Gastrocnemius medialis (tissue), 4 donors: ENCODE measurements at places on chromosomes 11 and 22. TPM values are rescaled to one million over a fixed set of nuclear protein-coding genes. Genes with fewer than 3 reads are reported as not detected.

DNA sequence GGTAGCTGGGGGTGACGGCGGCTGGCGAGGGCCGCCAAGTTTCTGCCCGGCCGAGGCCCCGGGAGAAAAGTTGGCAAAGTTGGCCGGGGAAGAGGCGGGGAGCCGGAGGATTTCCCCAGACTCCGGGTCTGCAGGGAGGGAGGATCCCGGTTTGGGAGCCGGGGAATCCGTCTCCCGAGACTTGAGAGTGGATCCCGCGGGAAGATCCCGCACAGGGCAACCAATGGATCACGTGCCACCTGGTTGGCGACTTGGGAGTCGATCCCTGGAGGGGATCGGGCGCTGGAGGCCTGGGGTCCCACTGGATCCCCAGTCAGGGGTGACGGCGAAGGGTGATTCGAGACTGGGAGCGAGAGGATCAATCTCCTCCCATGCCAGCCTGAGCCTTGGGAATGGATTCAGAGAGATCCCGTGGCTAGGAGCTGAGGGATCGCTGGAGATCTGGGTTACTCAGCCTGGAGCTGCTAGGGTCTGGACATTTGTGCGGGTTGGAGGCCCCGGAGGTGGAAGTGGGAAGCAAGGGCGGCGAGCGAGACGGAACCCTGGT, 394 bp downstream of the KIAA1671 start:
- peaks cover 10% of the 10 kb centered on the region for H3K27me3 ChIP-seq
- H3K4me1 ChIP-seq: peaks cover 13% of the 10 kb centered on the region
- H3K36me3 ChIP-seq: no peaks in the 10 kb centered on the region
- H3K27ac ChIP-seq: peak overlapping the region; percentile 60

DNA sequence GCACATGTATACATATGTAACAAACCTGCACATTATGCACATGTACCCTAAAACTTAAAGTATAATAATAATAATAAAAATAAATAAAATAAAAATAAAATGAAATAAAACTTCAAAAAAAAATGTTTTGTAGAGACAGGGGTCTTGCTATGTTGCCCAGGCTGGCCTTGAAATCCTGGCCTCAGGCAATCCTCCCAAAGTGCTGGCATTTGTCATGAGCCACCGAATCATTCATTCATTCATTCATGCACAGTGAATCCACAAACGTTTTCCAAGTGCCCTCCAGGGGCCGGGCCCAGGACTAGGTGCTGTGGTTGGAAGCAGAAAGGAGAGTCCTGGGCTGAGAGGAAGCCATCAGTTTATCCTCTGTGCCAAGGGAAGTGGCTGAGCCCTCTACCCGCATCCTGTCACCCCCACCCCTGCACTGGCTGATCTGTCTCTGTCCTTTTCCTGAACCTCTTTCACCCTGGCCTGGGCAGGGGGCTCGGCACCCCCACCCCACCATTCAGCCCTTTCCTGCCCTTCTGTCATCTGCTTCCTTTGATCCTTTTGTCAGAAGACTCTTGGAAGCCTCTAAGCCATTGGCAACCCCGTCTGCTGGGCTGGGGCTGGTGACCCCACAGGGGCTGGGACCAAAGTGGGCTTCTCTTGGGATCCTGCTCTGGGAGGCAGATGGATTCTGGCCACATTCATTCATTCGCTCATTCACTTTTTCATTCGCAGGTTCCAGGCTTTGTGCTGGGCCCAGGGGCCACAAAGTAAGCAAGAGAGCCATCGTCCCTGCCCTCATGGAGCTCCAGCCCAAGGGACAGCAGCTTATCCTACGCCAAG, 84.3 kb downstream of the IGLL1 start:
- H3K27me3 ChIP-seq: no peaks in the 10 kb centered on the region
- DNase-seq: no peak
- H3K4me1 ChIP-seq: no peaks in the 10 kb centered on the region
- H3K27ac ChIP-seq: no peak overlapping the region
- no peaks in the 10 kb centered on the region for H3K36me3 ChIP-seq
- H3K4me3 ChIP-seq: no peak overlapping the region

- H3K27ac ChIP-seq: no peak overlapping the region
- no peaks in the 10 kb centered on the region for H3K27me3 ChIP-seq
- no peaks in the 10 kb centered on the region for H3K4me1 ChIP-seq
Observed at GRCh38 chr11:38819981-38820380, 2221.9 kb upstream of the RAG2 start.

GRCh38 chr11:96486890-96487611, 97.2 kb downstream of the JRKL start:
- H3K36me3 ChIP-seq: no peaks in the 10 kb centered on the region
- no peak for DNase-seq
- H3K4me1 ChIP-seq: no peaks in the 10 kb centered on the region
- H3K27ac ChIP-seq: no peak overlapping the region

DNA sequence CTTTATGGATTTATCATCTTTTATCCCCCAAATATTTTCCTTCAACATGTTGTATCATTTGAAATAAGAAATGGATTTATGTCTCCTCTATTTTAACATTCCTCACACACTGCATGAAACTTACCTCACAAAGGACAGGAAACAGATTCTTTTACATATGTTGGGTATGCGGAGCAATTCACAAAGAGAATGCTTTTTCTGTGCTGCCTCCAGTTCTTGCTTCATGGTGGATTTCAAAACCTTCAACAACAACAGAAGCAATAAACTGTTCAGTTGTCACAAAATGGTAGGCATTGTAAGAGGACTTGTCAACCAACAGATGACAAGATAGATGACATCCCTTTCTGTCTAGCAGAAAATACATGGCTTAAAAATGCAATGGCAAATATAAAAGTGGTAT, 36.5 kb upstream of the SLC22A24 start:
- no peak overlapping the region for H3K27ac ChIP-seq
- no peak for DNase-seq
- no peak overlapping the region for H3K4me3 ChIP-seq
- H3K4me1 ChIP-seq: no peaks in the 10 kb centered on the region

C11orf16 gene
- total RNA-seq: not detected

DNA sequence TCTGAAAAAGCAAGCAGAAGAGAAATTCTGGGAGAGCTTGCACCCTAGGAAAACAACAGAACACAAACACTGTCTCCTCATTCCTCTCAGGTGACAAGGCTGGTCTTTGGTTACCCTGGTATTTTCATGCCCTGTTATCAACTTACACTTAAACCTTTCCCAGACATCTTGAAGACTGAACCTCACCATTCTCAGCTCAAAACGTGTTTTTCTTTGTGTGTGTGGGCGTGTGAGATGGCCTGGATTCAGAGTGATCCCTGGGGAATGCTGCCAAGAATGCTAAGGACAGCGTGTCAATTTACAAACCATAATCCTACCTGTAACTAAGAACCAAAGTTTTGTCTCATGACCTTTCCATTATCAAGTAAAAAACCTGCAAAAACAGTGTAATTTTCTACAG, 33.3 kb downstream of the ELF5 start:
- peaks cover 9% of the 10 kb centered on the region for H3K4me1 ChIP-seq
- H3K36me3 ChIP-seq: no peaks in the 10 kb centered on the region
- no peak overlapping the region for H3K4me3 ChIP-seq

DNA sequence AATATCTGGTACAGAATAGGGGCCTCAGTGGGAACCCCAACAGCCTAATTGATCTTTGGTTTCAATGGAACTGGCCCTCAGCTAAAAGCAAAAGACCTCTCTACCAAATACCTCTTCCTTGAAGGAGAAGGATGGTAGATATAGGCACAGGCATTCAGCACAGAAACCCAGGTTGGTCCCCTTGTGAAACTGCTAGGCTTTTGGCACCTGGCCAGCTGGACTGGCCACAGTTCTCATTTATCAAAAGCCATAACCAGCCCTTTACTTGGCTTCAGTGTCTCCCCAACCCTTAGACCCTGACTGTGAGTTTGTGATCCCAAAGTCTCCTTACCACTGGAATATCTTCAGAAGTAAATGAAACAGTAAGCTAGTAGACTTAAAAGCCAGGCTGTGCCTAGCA, 152.9 kb downstream of the TENM4 start:
- DNase-seq: no peak
- H3K36me3 ChIP-seq: no peaks in the 10 kb centered on the region
- H3K4me1 ChIP-seq: no peaks in the 10 kb centered on the region
- no peak overlapping the region for H3K4me3 ChIP-seq

DLG2 gene
- total RNA-seq: 4.7 TPM

GRCh38 chr22:26845021-26845743, 187.8 kb downstream of the MIAT start:
- H3K4me3 ChIP-seq: no peak overlapping the region
- no peak overlapping the region for H3K27ac ChIP-seq
- H3K27me3 ChIP-seq: no peaks in the 10 kb centered on the region
- H3K36me3 ChIP-seq: no peaks in the 10 kb centered on the region
- DNase-seq: no peak

GRCh38 chr11:118956094-118956846, at the start of gene UPK2:
Gene UPK2 (plus strand): TSS chr11:118956298. CDS start chr11:118956351, 53 bp downstream.
- H3K4me1 ChIP-seq: no peaks in the 10 kb centered on the region
- H3K36me3 ChIP-seq: no peaks in the 10 kb centered on the region
- H3K27ac ChIP-seq: no peak within 1 kb of the TSS
- no peak within 1 kb of the TSS for H3K4me3 ChIP-seq
- no peaks in the 10 kb centered on the region for H3K27me3 ChIP-seq

DNA sequence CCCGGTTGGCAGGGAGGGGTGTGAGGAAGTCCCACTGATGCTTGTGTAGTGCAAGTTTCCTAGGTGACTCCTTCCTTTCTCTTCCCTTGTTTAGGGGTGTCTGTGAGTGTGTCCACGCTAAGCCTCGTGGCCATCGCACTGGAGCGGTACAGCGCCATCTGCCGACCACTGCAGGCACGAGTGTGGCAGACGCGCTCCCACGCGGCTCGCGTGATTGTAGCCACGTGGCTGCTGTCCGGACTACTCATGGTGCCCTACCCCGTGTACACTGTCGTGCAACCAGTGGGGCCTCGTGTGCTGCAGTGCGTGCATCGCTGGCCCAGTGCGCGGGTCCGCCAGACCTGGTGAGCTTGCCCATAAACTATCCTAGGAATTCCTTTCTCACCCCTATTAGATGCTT, 10.4 kb downstream of the CCKBR start:
- DNase-seq: no peak
- no peak overlapping the region for H3K27ac ChIP-seq
- no peaks in the 10 kb centered on the region for H3K36me3 ChIP-seq
- H3K4me3 ChIP-seq: no peak overlapping the region

LRRC74B gene
- total RNA-seq: not detected

SOX10 gene
- total RNA-seq: not detected

DNA sequence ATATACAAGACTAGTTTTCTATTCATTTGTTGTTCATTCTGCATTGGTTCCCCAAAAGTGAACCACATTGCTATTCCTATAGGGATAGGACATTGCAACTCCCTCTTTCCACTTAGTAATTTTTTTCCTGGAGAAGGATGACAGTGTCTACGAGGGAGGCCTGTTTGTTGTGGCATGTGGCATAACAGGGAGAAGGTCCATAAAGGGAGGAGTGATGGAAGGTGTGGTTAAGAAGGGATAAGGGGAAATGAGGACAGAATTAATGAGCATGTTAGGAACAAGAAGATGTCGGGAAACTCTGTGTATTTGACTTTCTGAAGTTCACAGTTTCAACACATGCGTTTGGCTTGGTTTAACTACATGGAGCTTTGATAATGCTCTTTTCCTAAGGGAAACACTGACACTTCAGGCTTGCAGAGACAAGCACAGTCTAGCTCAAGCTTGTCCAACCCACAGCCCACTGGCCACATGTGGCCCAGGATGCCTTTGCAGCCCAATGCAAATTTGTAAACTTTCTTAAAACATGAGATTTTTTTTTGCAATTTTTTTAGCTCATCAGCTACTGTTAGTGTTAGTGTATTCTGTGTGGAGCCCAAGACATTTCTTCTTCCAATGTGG, 149.7 kb downstream of the TRPC6 start:
- no peak for DNase-seq
- no peak overlapping the region for H3K27ac ChIP-seq
- H3K4me3 ChIP-seq: no peak overlapping the region
- H3K4me1 ChIP-seq: no peaks in the 10 kb centered on the region
- no peaks in the 10 kb centered on the region for H3K27me3 ChIP-seq
- no peaks in the 10 kb centered on the region for H3K36me3 ChIP-seq
